ENCODE measurements at places on chromosomes 5 and 9. TPM values are rescaled to one million over a fixed set of nuclear protein-coding genes. Genes with fewer than 3 reads are reported as not detected.

CER1 gene
- total RNA-seq: 2,562 TPM

MYO10 gene
- total RNA-seq: 40.0 TPM

SPATA31C2 gene
- total RNA-seq: not detected

SEMA6A gene
- total RNA-seq: 325 TPM

NEUROG1 gene
- total RNA-seq: not detected

PCDHA4 gene
- 5.0 TPM for total RNA-seq

JADE2 gene
- total RNA-seq: 50.0 TPM

EGFL7 gene
- total RNA-seq: 40.0 TPM

C9orf43 gene
- total RNA-seq: 0.40 TPM

FBP1 gene
- total RNA-seq: 1.2 TPM

PCDHGA1 gene
- 0.38 TPM for total RNA-seq

MAMDC4 gene
- total RNA-seq: 6.8 TPM

CDH6 gene
- 1.1 TPM for total RNA-seq

NXNL2 gene
- 0.23 TPM for total RNA-seq

FGFR4 gene
- total RNA-seq: 130 TPM

RGS7BP gene
- total RNA-seq: 3.3 TPM

RABL6 gene
- total RNA-seq: 206 TPM

HMHB1 gene
- total RNA-seq: not detected

TNC gene
- 73.3 TPM for total RNA-seq

BARHL1 gene
- not detected for total RNA-seq

PRDM9 gene
- total RNA-seq: 0.15 TPM

BHMT gene
- 0.81 TPM for total RNA-seq

PAPPA gene
- 0.08 TPM for total RNA-seq

PAIP1 gene
- 115 TPM for total RNA-seq

KIF24 gene
- 7.7 TPM for total RNA-seq

RXRA gene
- 58.3 TPM for total RNA-seq

PDZD2 gene
- 14.6 TPM for total RNA-seq

PAEP gene
- total RNA-seq: not detected

PCDHGB6 gene
- total RNA-seq: 8.3 TPM

PKD2L2 gene
- not detected for total RNA-seq

CDKN2A gene
- 2.6 TPM for total RNA-seq

FSD1L gene
- 14.3 TPM for total RNA-seq

GRM6 gene
- not detected for total RNA-seq

ACSL6 gene
- 0.73 TPM for total RNA-seq
